Renal pelvis (tissue), 12 donors: ENCODE measurements at places on chromosomes 2 and 18. TPM values are rescaled to one million over a fixed set of nuclear protein-coding genes. Genes with fewer than 3 reads are reported as not detected.

Gene SP140
- 0.54 TPM for polyA plus RNA-seq

Gene LDAH
- polyA plus RNA-seq: 31.6 TPM

Gene ANKRD39
- 11.0 TPM for polyA plus RNA-seq

Gene ST3GAL5
- 12.4 TPM for polyA plus RNA-seq

Gene CRYBA2
- not detected for polyA plus RNA-seq

Gene CYP26B1
- polyA plus RNA-seq: 11.2 TPM

Gene SERPINB10
- polyA plus RNA-seq: 0.04 TPM

Gene SERPINB13
- polyA plus RNA-seq: not detected

Gene COL4A4
- polyA plus RNA-seq: 40.6 TPM

Gene TMEM178A
- 116 TPM for polyA plus RNA-seq

Gene MALL
- polyA plus RNA-seq: 14.4 TPM

Gene PRSS56
- polyA plus RNA-seq: 0.13 TPM

Gene GTF2A1L
- not detected for polyA plus RNA-seq

Gene SLC30A3
- polyA plus RNA-seq: 7.6 TPM

Gene C2orf66
- polyA plus RNA-seq: 0.84 TPM

DNA sequence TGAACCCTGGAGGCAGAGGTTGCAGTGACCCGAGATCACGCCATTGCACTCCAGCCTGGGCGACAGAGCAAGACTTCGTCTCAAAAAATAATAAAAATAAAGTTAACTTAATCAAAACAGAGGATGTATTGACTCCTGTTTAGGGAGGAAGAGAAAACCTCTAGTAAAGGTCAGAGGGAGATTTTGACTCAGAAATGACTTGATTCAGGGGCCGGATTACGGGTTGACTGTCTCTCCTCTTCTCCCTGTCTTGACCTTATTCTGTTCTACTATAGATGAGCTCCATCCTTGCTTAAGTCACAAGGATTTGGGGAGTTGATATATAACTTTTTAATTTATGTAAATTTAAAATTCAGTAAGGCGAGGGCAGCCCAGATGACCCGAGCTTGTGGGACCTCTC is 71.0 kb downstream of the COX7A2L start:
- DNase-seq: no peak

DNA sequence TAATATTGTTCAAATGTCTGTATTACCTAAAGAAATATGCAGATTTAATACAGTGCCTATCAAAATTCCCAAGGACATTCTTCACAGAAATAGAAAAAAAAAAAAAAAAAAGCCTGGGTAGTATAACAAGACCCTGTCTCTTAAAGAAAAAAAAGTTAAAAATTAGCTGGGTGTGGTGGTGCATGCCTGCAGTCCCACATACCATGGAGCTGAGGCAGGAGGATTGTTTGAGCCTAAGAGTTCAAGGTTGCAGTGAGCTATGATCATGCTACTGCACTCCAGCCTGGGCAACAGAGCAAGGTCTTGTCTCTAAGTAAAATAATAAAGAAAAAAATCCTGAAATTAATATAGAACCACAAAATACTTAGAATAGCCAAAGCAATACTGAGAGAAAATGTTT is 51.9 kb downstream of the SLC16A14 start:
- DNase-seq: no peak

GRCh38 chr18:32470460-32470713 is 295 bp downstream of the GAREM1 start:
- no peak for DNase-seq

DNA sequence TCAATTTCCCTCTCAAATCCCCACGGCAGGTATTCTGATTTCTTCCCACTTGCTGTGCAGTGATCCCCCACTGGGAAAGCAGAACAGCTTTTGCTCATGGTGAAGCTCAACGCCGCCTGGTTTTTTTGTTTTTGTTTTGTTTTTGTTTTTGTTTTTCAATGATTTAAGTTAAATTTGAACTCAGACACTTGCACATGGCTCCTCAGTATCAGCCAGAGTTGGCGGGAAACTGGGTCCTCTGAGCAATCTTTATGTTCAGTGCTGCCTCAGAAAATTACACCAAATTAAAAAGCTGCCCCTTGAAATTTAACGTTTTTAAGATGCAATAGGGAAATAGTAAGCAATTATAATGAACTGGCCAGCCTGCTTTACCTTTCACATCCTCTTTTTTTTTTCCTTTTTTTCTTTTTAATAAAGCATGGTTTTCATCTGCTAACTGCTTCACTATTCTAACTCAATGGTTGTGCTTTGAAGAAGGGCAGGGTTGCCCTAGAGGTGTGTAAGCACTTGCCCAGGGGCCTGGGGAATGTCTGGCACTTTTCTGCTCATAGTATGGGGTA is 277.0 kb upstream of the HNRNPA3 start:
- DNase-seq: no peak

GRCh38 chr2:202337151-202337550 is 39.0 kb upstream of the BMPR2 start:
- DNase-seq: no peak

GRCh38 chr2:122132147-122132691 is 376.8 kb downstream of the TSN start:
- no peak for DNase-seq

- no peak for DNase-seq
These were observed 539.2 kb downstream of the SLC4A3 start for GRCh38 chr2:220166616-220167015.

DNA sequence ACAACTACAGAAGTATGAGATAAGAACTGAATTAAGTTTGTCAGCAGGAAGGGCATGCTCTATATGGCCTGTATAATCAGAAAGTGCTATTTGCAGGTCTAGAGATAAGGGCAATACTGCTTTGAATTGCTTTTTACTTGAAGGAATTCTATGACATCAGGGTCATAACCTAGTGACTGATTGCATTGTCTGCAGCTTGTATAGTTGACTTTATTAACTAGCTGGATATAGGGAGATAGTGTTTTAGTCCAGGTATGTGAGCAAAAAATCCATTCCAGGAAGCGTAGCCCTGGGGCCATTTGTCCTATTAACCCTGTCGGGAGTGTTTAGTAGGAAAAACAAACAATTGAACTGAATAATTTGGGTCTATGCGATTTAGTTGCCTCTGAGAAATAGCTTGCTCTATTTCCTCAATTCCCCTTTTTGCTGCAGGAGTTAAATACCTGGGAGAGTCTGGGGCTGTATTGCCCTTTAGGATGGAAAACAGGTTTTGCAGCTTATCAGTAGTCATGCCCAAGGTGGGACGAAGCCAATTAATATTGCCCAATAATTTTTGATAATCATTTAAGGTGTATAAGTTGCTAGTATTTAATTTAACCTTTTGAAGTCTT is 30.0 kb downstream of the HTR2B start:
- DNase-seq: no peak

DNA sequence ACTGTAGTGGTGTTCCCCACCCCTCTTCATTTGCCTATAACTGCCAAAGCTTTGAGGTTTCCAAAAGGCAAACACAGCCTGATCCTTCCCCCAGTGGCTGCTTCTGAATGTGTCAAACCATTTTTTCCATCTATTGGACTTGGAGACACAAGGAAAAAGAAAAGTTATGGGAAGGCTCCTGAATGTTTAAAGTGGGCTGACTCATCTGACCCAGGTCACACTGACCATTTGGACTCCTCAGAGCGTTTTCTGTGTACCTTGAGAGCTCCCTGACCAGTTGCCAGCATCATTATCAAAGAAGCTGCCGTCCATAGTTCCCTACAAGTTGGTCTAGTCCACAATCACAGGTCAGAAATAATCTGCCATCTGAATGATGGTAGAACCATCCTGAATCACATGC is 123.4 kb upstream of the COL3A1 start:
- no peak for DNase-seq

DNA sequence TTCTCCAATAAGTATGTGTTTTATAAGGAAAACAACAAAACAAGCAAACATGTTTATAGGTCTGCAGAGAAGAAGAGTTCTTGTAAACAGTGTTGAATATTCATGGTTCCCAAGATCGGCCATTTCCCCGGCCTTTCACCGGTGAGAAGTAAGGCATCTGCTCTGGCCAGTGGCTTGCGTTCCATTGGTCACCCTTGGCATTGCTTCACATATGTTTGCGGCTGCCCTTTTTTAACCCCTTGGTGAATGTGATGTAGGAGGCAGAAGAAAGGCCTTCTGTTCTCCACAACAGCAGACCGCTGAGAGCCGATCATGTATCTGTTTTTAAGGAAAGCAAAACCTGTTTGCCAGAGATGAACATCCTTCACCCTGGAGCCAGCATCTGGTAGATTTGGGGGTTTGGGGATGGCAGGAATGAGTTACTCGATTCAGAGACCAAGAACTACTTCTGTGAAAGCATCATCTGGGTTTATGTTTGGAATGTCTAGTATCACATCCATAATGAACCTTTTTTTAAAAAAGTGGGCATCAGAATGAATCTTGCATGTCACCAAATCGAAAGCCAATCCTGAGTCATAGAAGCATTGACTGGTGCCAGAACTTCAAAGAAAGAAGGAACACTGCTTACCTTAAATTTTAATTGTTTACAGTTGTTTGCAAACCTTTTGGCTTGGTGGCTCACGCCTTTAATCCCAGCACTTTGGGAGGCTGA is 112.3 kb downstream of the AGAP1 start:
- DNase-seq: no peak

DNA sequence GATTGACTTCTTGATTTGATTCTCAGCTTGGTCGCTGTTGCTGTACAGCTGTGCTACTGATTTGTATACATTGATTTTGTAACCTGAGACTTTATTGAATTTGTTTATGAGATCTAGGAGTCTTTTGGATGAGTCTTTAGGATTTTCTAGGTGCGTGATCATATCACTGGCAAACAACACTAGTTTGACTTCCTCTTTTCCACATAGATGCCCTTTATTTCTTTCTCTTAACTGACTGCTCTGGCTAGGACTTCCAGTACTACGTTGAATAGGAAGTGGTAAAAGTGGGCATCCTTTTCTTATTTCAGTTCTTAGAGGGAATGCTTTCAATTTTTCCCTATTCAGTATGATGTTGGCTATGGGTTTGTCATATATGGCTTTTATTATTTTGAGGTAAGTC is 101.3 kb downstream of the OSBPL1A start:
- DNase-seq: no peak

GRCh38 chr2:84856787-84857186 is 24.1 kb downstream of the TRABD2A start:
- no peak for DNase-seq

GRCh38 chr2:13481201-13481600 is 764.5 kb downstream of the TRIB2 start:
- no peak for DNase-seq

DNA sequence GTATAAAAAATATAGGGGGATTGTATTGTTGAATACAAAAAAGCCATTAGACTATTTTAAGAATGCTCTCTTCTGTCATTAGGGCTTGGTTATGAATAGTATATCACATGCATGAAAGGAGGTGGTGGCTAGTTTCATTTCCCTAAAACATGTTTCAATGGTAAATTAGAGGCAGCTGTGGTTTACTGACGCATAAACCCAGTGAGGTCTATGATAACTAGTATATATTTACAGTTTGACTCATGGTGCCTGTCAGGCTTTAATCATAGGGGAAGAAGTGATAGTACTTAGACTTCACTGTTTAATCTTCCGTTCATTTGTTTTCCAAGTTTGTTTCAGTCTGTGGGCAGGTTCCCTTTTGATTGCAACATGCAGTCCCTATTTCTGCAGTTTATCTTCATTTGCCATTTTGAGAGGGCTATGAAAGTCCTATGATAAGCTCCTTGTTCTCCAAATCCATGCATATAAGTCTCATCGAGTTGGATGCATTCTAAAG is 55.1 kb upstream of the MAP4K3 start:
- no peak for DNase-seq

GRCh38 chr2:33307659-33308270 is 168.7 kb upstream of the RASGRP3 start:
- no peak for DNase-seq

DNA sequence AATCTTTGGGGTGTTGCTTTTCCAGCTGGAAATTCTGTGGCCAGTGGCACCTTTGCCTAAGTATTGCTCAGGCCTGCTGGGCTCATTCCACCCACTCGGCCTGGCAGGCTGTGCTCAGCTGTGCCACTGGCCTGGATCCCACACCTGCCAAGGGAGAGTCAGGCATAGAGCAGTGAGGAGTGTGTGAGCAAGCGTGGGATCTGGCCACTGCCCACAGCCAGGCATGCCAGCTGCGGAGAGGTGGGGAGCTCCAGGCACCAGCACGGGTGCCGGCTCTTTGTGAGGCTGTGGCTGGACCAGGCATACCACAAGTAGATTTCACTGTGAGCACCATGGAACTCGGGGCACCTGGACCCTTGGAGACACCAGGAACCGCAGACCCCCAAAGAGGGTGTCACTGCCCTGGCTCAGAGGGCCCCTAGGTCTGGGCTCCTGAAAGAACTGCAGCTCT is 118.1 kb upstream of the MAP2 start:
- no peak for DNase-seq

- DNase-seq: no peak
These were observed 39.2 kb downstream of the TRIP12 start for GRCh38 chr2:229882583-229882982.

DNA sequence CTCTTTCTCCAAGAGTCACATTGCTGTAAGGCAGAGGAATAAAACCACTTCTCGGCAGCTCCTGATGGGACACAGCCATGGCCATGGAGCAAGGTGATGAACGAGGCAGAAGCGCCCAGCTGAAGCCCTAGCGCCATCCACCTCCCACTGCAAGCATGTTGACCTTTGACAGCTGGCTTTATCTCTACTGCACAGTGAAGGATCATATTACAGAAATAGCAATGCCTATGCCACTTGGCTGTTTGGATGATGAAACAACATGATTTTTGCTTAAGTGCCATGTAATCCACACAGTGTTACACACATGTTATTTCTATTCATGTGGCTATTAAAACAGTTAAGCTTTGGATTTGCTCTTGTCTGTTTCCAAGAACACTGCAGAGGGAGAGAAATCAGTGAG is 167.7 kb downstream of the VAPA start:
- no peak for DNase-seq

- DNase-seq: no peak
These were observed 726.1 kb upstream of the NRXN1 start for GRCh38 chr2:51758081-51758480.

GRCh38 chr2:31241625-31242270 is 7.8 kb downstream of the EHD3 start:
- DNase-seq: no peak

- no peak for DNase-seq
These were observed 172.3 kb downstream of the CELF4 start for GRCh38 chr18:37393221-37393827.

DNA sequence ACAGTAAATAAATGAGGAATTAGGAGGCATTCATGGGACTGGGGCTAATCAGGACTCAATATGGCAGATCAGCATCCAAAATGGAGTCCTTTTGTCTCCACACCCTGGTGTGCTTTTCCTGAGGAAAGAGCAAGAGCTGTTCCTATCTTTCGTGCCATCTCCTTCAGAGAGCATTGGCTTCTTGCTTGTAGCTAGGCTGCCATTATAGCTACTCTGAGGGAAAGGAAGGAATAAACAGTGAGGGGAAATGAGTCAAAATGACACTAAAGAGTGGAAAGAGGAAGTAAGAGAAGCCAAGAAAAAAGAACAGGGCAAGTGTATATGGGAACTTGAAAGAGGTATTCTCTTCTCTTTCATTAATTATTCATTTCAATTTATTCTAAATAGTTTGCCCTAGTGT is 8.4 kb upstream of the NMI start:
- DNase-seq: no peak
